ENCODE measurements at places on chromosomes 3 and 15.

GRCh38 chr15:74558706-74559105, 17.7 kb downstream of the ARID3B start:
- no peak for DNase-seq

DNA sequence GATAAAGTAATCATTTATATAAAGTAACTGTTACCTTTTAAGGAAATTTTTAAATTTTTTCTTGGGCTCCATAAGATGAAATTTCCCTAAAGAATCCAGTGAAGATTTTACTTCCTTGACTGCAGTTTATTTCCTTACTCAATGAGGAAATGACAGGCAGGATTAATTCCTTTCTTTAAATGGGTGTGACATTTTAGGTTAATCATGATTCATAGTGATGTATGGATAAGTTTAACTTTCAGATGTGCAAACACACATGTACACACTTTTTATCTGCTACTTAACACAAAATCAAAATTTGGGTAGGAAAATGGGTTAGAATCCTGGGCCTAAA, 11.2 kb upstream of the LEO1 start:
- no peak for DNase-seq

DNA sequence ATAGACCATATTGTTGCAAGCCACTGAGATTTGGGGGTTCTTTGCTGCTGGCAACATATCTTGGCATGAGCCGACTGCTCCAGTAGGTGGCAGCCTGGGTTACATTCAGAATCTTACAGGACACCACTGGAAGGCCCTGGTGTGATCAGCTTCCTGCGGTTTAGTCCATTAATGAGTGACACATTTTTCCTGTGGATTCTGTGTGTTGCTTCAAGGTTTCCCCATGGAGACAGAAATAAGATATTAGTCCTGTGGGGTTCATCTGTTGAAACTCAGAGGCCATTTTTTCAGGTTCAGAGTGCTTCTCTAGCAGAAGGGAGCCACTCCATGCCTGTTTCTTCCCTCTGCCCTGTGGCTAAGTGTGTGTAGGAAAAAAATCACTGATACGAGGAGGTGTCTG, 116.2 kb downstream of the MFSD1 start:
- peak; percentile 88 for DNase-seq

GRCh38 chr15:88498996-88499395, 31.5 kb downstream of the MRPS11 start:
- DNase-seq = no peak

GRCh38 chr3:114290911-114291901, 2.6 kb upstream of the TIGIT start:
- peak; percentile 32 for DNase-seq

DNA sequence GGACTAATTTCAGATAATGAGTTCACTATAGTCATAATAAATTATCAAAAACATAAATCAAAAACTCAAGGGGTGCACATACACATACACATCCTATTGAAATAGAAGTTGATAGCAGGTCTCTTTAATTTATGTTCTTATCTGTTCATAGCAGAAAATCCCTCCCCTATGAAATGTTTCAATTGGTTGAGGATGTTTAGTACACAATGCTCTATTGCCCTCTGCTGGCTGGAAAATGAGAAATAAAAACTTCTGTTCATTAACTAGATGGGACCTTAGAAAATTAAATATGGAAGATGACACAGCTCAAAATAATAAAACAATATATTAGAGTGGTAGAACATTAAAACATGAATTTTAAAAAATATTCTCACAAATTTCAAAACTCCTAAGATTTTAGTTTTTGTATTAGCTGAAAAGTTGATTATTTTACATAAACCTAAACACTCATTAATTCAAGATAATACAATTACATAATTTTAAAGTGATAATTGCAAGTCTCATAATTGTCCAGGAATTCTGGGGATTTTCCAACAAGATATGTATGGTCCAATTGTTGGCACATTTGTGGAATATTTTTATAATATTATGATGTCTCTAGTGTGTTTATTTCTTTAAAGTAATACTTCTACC, 735.0 kb downstream of the ROBO1 start:
- peak; percentile 65 for DNase-seq

GRCh38 chr15:68312701-68313204, 35.2 kb downstream of the FEM1B start:
- DNase-seq = no peak

GRCh38 chr3:68728343-68728742, 204.0 kb downstream of the TAFA4 start:
- no peak for DNase-seq
